Occipital lobe (tissue), 3 donors: ENCODE measurements at places on chromosomes 11 and 22.

GRCh38 chr11:73461964-73462363, 85.8 kb downstream of the RELT start:
- no peak for DNase-seq

DNA sequence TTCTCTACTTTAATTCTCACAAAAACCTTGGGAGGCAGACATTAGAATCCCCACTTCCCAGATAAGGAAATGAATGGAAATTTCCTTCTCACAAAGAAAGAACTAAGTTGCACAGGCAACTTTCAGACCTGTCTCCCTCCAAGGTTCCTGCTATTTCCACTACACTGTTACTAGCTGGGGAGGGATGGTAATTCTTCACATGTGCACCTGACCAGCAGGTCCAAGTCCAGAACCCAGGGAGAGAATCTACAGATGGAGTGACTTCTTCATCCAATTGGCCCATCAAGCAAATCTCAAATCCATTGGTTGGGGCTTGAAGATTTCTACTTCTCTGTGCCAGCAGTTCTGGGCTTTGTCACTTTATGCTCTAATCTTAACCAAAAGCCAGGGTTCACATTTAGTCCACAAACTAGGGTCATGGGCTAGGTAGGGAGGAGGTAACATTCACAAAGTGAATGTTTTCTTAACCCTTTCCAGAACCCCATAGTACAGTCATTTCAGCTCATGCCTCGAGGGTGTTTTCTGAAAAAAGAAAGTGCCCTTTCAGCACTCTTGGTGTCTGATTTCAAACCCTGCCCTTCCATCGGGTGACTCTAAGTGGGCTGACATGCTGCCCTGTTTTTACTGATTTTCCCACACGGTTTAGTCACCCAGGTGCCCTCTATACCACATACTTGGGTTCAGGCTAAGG, 2.7 kb downstream of the POU2AF1 start:
- DNase-seq: no peak

DNA sequence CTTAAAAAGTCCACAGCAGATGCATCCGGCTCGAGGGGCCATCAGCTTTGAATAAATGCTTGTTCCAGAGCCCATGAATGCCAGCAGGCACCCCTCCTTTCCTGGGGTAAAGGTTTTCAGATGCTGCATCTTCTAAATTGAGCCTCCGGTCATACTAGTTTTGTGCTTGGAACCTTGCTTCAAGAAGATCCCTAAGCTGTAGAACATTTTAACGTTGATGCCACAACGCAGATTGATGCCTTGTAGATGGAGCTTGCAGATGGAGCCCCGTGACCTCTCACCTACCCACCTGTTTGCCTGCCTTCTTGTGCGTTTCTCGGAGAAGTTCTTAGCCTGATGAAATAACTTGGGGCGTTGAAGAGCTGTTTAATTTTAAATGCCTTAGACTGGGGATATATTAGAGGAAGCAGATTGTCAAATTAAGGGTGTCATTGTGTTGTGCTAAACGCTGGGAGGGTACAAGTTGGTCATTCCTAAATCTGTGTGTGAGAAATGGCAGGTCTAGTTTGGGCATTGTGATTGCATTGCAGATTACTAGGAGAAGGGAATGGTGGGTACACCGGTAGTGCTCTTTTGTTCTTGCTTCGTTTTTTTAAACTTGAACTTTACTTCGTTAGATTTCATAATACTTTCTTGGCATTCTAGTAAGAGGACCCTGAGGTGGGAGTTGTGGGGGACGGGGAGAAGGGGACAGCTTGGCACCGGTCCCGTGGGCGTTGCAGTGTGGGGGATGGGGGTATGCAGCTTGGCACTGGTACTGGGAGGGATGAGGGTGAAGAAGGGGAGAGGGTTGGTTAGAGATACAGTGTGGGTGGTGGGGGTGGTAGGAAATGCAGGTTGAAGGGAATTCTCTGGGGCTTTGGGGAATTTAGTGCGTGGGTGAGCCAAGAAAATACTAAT, 1.9 kb downstream of the NEAT1 start:
- no peak for DNase-seq

- DNase-seq: no peak
These were observed 408.3 kb upstream of the CADM1 start for GRCh38 chr11:115912484-115912945.

GRCh38 chr11:116454020-116454645, 318.7 kb downstream of the BUD13 start:
- DNase-seq: no peak

- DNase-seq: no peak
These were observed 1289.4 kb downstream of the FAM181B start for GRCh38 chr11:81444297-81444696.

GRCh38 chr11:18865951-18866350, 73.3 kb downstream of the MRGPRX1 start:
- DNase-seq: no peak

GRCh38 chr11:10798330-10798928, 10.3 kb downstream of the EIF4G2 start:
- no peak for DNase-seq

DNA sequence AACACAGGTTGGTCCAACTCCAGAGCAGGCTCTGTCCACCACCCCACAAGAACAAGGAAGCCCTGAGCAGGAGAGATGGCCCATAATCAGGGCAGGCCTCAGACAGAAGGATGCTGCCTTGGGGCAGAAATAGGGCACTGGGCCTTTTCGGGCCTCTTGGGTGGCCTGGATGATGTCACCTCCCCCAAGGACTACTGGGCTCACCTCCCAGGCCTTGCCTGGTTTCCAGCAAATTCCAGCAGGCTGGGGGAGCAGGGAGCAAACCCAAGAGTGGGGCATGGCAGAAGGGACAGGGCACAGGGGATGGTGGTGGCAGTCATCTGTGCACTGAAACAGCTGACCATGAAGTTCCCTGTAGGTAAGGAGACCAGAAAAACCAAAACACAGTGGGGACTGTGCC, 5.3 kb upstream of the NAA40 start:
- DNase-seq: no peak

DNA sequence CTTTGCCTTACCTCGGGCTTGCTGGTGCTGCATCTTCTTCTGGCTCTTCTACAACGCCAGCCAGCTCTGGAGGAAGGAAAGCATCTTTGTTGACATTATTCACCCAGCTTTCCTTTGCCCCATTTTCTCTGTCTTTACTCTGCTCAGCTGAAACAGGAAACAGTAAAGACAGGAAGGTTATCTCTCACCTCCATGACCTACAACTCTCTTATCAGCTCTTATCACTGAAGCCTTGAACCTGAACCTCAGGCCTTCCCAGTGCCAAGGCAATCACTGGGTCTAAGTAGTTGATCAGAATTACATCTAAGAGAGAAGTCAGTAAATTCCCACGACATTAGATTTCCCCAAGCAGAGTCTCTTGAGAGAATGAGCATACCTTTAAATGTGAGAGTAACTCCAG, 59.6 kb upstream of the CCDC89 start:
- no peak for DNase-seq

- no peak for DNase-seq
These were observed 22.7 kb upstream of the RASD2 start for GRCh38 chr22:35517769-35518530.

- DNase-seq: no peak
These were observed 50.8 kb downstream of the MN1 start for GRCh38 chr22:27750584-27751265.

- no peak for DNase-seq
These were observed 45.6 kb upstream of the HIPK3 start for GRCh38 chr11:33211580-33211979.

GRCh38 chr11:70140711-70141485, 62.2 kb upstream of the FADD start:
- no peak for DNase-seq

DNA sequence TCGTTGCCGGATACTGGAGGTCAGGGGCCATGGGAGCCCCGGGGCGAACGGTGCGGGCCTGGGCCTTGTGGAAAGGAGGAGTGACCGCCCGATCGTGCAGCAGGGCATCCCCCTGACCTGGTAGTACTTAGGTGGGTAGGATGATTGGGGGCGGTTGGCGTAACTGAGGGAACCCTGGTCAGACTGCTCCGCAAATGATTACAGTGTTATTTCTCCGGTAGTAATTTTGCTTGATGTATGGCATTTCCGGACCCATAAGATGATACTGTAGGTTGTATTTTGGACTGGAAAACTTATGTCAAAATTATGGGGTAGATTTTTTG, 762 bp downstream of the MTMR3 start:
- no peak for DNase-seq

GRCh38 chr11:24705474-24705873, 208.6 kb downstream of the LUZP2 start:
- DNase-seq: no peak
